ENCODE measurements at places on chromosomes 11 and 22.

DNA sequence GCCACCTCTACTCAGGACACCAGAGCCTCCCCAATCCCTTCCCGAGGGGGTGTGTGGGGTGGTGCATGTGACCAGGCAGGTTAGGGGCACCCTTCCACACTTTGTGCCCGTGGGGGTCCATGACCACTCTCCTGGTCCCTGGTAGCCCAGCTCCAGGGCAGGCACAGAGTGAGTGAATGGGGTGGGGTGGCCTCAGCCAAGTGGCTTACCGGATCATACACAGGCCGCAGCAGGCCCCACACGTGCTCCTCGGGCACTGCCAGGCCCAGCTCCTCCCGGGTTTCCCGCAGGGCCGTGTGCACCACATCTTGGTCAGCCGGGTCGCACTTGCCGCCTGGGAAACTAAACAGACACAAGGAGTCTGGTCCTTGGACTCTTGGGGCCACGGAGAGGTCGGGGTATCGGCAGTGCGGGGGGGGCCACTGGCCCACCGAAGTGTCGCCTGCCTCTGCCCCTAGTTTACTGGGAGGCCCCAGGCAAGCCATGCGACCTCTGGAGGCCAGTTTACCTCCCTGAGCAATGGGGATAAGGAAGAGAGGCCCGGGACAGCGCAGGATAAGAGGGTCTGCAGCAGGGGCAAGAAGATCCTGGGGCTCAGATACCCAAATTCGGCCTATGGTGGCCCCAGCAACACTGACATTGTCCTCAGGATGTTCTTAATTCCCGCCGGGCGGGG is 889 bp downstream of the NUDT8 start:
- DNase-seq = no peak

- DNase-seq = no peak
Measured at GRCh38 chr11:121311373-121311772, 18.8 kb downstream of the SC5D start.

GRCh38 chr11:78038697-78039313 is 15.7 kb upstream of the KCTD14 start:
- DNase-seq = no peak

GRCh38 chr11:68312117-68312779 is at the start of gene LRP5:
TSS of gene LRP5 (plus strand) at chr11:68312591. CDS start at chr11:68312715, 124 bp downstream.
- DNase-seq = no peak

DNA sequence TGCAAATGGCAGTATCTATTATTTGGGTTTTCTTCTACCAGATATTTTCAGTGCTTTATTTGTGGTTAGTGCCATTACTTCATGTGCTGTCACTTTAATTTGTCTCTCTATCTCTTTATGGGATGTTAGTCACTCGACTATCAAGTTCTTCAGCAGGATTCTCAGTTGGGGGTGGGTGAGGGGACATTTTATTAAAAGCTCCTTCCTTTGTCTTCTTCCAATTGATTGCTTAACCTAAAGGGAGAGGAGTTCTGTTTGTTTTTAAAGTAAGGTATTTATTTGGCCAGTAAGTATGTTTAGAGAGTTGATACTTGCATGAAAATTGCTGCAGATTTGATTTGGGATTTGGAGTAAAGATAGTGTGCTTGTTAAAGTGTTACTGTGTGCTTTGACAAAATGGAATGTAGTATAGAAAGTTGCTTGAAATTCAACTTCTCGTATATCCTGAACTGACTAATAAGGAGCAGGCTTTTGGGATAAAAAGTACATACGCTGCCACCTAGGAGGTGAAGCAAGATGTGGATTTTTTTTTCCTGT is 10.3 kb downstream of the YAP1 start:
- no peak for DNase-seq

- DNase-seq = no peak
Measured at GRCh38 chr22:26949193-26949592, 291.8 kb downstream of the MIAT start.

- no peak for DNase-seq
Measured at GRCh38 chr11:126007238-126007637, 55.4 kb downstream of the CDON start.

DNA sequence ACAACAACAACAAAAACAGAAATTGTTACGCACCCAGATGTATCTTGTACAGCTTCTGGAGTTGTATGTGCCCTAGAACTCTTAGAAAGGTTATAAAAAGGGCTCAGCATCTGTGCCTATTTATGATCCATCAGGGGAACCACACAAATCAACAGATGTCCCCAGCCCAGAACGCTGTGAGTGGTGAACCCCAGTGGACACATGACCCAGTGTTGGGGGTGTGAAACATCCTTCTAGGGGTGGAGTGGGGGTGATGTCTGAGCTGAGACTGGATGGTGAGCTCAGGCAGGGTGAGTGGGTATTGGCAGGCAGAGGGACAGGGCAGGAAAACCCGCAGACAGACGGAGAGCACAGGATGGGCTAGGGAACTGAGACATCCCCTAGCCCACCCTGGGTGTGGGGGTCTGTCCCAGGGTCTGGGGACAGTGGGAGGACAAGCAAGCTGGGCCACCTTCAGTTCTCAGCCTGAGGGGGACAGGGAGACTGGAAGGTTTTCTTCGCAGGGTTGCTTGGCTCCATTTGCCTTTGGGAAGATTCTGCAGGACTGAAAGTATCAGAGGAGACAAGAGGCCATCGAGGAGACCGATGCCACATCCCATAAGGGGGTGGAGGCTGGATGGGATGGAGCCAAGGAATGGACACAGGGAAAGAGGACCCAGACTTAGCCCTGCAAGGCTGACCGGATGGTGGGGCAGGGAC is 5.8 kb upstream of the EMID1 start:
- no peak for DNase-seq

DNA sequence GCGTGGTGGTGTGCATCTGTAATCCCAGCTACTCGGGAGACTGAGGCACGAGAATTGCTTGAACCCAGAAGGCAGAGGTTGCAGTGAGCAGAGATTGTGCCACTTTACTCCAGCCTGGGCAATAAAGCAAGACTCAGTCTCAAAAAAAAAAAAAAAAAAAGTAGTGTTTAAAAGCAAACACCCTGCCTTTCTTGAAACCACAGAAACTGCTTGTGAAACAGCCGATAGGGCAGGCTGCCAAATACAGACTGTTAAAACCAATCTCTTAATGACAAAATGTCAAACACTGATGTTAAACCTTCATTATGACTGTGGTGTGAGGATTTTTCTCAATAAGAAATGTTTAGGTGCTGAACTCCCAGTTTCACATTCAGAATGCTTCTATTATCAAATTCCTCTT is 27.3 kb downstream of the MARK2 start:
- DNase-seq = no peak

DNA sequence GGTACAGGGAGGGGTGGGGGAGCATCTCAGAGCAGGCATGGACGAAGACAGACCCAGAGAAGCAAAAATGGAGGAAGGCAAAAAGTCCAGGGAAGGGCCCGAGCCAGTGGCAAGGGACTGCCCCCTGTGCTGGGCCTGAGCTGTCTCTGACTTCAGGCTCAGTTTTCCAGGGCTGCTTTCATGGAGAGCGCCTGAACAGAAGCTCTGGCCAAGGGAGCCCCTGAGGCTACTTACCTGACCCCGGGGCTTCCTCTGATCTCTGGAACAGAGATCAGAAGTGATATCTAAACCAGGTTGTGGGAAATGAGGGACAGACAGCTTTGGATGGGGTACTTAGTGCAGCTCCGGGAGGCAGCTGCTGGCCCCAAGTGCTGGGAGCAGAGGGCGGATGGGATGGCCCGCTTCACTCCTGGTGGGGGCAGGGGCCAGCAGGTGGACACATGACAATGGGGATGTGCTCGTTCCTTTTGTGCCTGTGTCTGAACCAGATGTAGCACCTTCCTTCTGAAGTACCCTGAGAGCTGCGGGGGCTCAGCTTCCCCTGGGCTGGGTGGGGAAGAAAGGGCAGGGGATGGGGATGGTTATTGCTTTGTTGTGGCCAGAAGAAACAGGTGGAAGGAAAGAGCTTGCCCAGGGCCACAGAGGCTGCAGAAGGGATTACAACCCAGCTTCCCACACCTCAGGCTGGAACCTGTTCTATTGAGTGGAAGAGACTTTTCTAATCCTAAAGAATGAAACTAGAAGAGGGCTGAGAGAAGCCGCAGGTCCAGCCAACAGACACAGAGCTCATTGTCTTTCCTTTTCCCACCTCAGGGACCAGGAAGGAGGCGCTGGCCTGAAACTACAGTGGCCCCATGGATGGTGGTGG is 5.7 kb downstream of the LRRC10B start:
- no peak for DNase-seq

DNA sequence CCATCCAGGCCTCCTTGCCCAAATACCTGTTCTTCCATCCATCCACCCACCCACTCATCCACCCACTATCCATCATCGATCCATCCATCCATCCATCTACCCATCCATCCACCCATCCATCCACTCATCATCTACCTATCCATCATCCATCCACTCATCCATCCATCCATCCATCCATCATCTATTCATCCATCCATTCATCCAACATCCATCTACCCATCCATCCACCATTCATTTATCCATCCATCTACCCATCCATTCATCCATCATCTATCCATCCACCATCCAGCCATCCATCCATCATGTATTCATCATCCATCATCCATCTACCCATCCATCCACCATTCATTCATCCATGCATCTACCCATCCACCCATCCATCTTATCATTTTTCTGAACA is 413.2 kb downstream of the CTTN start:
- no peak for DNase-seq

- no peak for DNase-seq
Measured at GRCh38 chr11:6476571-6476970, 2.8 kb upstream of the TRIM3 start.

- DNase-seq = no peak
Measured at GRCh38 chr11:88555018-88555828, 217.7 kb upstream of the CTSC start.

GRCh38 chr11:126914941-126915340 is 85.6 kb downstream of the KIRREL3 start:
- DNase-seq = no peak

DNA sequence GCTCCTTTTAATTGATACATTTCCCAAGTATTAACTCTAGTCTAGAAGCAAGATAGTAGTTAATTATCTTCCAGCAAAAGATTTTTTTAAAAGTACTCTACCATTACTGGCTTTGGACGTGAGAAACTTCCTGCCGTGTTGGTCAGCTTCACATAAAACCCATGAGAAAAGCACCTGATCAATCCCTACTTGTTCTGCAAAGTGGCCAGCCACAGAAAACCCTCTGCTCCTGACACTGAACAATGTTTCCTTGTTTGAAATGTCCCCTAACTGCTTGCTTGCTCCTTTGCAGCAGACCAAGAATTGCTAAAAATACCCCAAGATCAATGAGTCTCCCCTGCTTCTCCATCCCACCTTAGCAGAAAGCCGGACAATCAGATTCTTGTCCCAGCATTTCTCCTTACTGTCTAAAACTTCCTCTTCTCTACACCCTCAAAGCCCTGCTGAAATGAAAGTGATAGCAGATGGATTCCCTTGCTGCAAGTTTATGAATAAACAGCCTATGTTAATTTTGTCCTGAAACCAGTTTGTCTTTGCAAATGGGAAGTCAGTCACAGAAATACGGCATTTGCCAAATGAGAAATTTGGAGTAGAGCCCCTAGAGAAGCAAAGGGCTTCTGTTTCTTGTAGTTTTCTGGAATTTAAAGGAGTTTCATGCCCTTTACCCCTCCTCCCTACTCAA is 207.1 kb upstream of the ARHGAP20 start:
- no peak for DNase-seq

GRCh38 chr11:66883016-66883965 is 26.4 kb downstream of the LRFN4 start:
- DNase-seq = no peak

- DNase-seq = no peak
Measured at GRCh38 chr11:48006301-48006992, 26.1 kb downstream of the PTPRJ start.

- no peak for DNase-seq
Measured at GRCh38 chr11:131748151-131749050, 378.0 kb downstream of the NTM start.

DNA sequence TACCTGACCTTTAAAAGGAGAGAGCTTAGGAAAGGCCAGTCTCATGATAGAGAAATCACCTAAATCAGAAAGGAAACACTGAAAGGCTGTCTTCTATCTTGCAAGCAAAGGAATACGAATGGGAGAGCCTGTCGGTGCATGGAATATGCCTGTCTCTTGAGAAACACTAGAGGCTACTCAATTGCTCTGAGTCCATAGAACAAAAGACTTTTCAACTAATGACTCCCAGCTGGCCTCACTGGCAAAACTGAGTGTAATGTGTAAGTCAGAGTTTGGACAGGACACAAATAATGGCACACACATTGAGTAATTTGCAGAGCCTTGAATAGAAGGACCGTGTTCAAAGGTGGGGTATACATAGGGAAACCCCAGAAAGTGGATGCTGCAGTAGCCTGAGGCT is 171.0 kb upstream of the ARHGAP20 start:
- no peak for DNase-seq
